Naive thymus-derived CD4-positive, alpha-beta T cell (primary cell): ENCODE measurements at places on chromosomes 2 and 18. TPM values are rescaled to one million over a fixed set of nuclear protein-coding genes. Genes with fewer than 3 reads are reported as not detected.

LDLRAD4 gene
- 53.7 TPM for total RNA-seq

IL1B gene
- 0.86 TPM for total RNA-seq

UGT1A4 gene
- not detected for total RNA-seq

TTLL4 gene
- total RNA-seq: 21.2 TPM

DNA sequence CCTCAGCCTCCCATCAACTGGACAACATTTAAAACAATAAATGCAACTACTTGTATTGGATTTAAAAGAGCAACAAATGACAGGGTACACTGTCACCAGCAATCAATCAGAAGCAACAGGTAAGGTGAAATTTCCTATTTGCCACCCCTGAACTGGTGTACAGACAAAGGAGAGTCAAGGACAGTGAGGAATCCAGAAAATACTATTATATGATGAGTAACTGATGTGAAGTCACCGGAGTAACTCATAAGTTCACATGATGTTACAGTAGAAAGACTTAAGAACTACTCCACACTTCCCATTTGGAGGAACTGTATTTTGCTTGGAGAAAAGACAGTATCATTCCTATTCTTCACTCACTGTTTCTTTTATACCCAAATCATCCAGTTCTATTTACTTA, 4.1 kb upstream of the STAT1 start:
- no peak for DNase-seq

GRCh38 chr2:134275058-134275862, 21.4 kb downstream of the MGAT5 start:
- DNase-seq: no peak

GRCh38 chr2:12330916-12331315, 385.8 kb upstream of the TRIB2 start:
- no peak for DNase-seq

- DNase-seq: no peak
Measured at GRCh38 chr2:97774425-97774824, 61.0 kb downstream of the ZAP70 start.

GRCh38 chr2:46848447-46848846, 67.2 kb downstream of the MCFD2 start:
- DNase-seq: no peak

GRCh38 chr2:127085317-127085681, 21.7 kb downstream of the BIN1 start:
- DNase-seq: peak; percentile 30

DNA sequence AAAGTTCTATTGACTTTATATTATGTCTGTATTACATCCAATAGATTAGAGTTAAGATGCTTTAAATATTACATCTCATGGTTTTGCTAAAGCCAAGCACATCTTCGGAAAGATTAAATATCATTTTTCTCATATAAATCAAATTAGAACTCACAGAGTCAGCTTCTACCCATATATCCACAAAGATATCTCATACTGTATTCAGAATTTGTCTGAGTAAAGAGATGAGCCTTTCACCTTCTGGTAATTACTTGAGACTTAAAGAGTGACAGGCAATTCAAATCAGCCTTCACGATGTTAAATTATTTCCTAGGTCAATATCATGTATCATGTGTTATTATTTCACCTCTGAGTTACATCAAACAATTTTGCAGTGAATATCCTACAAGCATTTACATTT, 13.0 kb downstream of the CCDC178 start:
- DNase-seq: no peak

GRCh38 chr2:113755035-113755834, 1.2 kb downstream of the SLC35F5 start:
- DNase-seq: peak; percentile 4

DNA sequence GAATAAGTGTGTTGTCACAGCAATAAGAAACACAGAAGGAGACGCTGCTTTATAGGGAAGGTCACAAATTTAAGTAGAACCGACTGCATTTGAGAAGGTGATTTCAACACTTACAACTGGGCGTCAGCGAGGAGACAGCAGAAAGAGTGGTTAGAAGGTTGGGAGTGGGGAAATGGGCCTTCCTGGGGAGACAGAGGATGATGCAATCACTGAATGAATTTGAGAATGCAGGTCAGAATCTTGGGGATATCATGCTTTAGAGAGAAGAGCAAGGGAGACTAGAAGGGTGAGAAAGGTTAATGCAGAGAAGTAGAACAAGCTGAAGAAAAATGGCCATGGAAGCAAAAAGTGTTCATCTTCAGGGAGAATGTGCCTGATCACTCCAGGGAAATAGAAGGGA, 616.1 kb upstream of the FAM98A start:
- no peak for DNase-seq

DNA sequence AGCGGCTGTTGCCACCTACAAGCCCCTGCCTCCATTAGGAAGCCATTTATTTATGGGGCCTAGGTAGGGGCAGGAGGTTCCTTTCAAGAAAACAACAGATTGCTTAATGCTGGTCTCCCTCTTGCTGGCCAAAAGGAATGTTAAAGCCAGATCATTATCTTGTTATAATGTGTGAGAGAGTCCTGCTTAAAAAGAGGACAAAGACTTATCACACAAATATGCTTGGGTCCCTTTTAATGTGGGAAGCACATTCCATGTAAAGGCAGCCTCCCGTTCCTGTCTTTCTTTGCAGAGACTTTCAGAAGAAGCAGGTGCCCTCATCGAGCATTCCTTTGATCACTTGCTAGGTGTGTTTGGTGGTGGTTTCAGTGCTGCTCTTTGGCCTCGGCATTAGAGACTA, 76.4 kb downstream of the AGAP1 start:
- no peak for DNase-seq

DNA sequence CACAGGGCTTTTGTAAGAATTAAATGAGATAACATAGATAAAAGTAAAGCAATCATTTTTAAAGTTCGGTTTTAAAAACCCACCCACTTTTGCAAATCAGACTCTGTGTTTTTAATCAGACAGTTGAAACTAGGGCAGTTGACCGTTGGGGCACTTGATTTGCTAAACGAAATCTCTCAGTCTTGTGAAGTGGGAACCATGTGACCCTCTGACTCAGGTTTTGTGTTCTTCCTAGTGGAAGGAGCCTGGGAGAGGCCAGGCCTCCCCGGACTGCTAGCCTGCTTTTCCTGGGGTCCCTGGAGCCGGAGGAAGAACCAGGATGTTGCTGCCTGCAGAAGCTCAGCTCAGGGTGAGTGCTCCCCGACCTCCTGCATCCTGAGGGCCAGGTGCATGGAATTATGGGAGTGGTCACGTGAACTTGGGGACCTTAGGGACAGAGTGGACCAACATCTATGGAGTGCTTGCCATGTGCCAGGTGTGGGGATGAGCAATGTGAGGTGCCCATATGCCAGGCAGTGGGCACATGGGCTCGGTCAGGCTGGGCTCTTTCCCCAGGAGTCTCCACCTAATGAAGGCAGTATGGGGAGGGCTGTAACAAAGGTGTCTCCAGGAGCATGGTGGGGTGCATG, 3.9 kb downstream of the C2orf72 start:
- DNase-seq: no peak

GRCh38 chr18:72830109-72830508, 37.7 kb downstream of the NETO1 start:
- DNase-seq: no peak

DNA sequence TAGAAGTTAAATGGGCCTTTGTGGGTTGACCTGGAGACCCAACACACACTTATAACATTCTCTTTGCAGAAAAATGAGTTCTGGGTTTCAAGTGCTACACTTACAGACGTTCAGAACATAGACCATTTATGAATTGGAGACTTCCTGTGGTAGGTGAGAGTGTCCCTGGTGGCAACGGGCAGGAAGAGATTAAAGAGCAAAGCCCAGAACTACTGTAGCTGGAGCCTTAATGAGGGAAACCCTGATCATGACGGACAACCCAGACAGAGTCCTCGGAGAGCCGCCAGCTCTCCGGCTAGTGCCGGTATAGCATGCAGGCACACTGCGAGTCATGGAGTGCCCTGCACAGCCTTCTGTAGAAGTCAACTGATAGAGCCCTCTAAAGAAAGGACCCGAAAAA, 44.5 kb upstream of the RMDN2 start:
- DNase-seq: no peak

DNA sequence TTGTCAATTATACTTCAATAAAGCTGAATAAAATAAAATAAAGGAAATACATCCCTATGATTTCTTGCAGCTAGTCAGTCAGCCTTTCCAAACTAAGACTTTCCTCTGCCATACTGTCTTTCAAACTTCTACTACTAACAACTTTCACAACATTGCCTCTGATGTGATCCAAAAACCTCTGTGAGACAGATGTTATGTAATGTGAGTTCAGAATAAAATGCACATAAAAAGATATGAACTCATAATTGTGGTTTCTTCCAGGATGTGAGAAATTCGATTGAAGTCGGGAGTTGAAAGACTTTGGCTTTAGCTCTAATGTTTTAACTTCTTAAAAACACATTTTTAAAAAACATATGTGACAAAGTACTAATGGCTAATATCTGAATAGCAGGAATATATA, 98.7 kb downstream of the PIGN start:
- DNase-seq: peak; percentile 59

DNA sequence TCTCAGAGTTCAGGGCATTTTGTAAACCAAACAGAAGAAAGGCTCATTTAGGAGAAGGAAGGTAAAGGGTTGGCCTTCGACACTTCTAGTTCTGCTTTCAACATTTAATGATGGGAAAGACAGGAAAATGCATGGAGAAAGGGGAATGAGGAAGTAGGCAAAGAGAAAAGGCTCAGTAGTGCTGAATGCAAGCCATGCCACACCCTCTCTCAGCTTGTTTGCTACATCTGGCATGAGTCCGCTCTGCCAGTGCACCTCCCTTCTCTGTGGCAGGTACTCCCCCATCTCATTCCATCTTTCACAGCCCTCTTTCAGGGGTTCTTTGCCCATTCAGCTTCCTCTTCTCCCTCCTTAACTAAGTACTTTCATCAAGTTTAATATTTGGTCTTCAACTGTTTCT, 120.9 kb upstream of the ITGB6 start:
- DNase-seq: no peak

GRCh38 chr2:70477441-70477844, 76.2 kb downstream of the TGFA start:
- DNase-seq: no peak

- no peak for DNase-seq
Measured at GRCh38 chr18:30044496-30044895, 998.0 kb downstream of the DSC3 start.

GRCh38 chr2:63050334-63051041, at the start of gene OTX1:
TSS of gene OTX1 (plus strand) at chr2:63050830. CDS start at chr2:63052991, 2,161 bp downstream.
- DNase-seq: no peak

DNA sequence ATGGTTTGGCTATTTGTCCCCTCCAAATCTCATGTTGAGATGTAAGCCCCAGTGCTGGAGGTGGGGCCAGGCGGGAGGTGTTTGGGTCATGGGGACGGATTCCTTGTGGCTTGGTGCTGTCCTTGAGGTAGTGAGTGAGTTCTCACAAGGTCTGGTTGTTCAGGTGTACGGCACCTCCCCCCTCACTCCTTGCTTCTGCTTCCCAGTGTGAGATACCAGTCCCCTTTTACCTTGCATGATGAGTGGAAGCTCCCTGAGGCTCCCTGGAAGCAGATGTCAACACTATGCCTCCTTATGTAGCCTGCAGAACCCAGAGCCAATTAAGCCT, 232.6 kb downstream of the LDLRAD4 start:
- no peak for DNase-seq

GRCh38 chr18:13461936-13462335, 243.4 kb downstream of the LDLRAD4 start:
- DNase-seq: no peak

DNA sequence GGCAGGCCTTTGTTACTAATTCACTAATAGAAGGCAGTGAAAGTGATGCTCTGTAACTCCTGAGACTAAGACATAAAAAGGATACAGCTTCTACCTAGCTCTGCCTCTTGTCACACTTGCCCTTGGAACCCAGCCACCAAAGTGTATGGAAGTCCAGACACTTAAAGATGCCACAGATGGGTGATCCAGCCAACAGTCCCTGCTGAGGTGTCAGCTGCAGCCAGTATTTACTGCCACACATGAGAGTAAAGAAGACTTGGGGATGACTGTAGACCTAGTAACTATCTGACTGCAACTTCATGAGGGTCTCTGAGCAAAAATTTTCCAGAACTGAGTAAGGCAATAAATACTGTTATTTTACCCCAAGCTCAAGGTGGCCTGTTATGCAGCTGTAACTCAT, 8.8 kb downstream of the IMMT start:
- no peak for DNase-seq

GRCh38 chr2:10497797-10498251, 49.7 kb upstream of the ODC1 start:
- no peak for DNase-seq

- DNase-seq: no peak
Measured at GRCh38 chr2:45637440-45637839, 14.0 kb upstream of the PRKCE start.

GRCh38 chr2:241482126-241482955, 26.0 kb downstream of the STK25 start:
- no peak for DNase-seq

GRCh38 chr2:6780765-6781274, 84.9 kb downstream of the CMPK2 start:
- DNase-seq: peak; percentile 10
